ENCODE measurements at places on chromosomes 7 and 10. TPM values are rescaled to one million over a fixed set of nuclear protein-coding genes. Genes with fewer than 3 reads are reported as not detected.

DNA sequence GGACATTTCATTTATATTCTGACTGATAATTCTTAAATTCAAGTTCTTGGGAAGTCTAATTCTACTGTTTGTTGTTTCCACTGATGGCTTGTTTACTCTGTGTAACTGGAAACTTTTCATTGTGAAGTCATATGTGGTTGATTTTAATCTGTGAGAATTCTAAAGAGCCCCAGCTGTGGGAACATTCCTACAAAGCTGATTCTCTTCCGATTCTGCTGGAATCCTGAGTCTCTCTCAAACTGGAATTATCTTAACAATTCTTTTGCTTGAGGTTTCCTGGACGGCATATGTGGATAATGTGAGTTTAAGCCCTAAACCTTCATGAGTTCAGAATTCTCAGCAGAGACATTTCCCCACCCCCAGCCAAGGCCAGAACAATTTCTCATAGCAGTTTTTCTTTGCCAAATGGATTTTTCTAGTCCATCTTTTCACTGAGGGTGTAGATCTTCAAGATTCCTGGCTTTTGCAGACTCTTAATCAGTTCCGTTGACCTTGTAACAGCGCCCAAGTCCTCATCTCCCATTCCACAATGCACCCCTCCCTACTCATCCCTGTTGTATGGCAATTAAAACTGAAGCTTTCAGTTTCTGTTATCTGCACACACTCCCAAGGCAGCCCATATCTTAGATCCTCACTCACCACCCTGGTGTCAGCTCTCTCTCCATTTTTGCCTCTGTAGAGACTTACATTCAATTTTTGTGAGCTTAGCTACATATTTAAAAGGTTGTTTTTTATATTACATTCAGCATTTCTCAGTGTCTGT lies 37.6 kb downstream of the GRM8 start:
- no peak for DNase-seq

DNA sequence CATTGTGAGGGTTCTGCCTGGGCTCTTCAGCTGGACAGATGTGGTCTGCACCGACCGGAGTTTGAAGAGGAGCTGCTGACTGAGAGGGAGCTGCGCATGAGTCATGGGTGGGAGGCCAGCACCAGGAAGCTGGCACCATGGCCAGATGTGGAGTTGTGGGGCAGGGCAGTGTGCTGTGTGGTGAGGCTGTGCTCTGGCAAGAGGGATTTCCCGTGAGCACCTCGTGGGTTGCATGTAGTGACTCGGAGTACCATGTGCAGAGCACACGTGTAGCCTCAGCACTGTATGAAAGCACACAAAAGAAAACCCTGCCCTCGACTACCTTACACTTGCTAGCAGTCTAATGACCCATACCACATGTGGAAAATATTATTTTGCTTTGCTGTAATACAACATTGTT lies 103.4 kb downstream of the WNT2 start:
- no peak for DNase-seq

DNA sequence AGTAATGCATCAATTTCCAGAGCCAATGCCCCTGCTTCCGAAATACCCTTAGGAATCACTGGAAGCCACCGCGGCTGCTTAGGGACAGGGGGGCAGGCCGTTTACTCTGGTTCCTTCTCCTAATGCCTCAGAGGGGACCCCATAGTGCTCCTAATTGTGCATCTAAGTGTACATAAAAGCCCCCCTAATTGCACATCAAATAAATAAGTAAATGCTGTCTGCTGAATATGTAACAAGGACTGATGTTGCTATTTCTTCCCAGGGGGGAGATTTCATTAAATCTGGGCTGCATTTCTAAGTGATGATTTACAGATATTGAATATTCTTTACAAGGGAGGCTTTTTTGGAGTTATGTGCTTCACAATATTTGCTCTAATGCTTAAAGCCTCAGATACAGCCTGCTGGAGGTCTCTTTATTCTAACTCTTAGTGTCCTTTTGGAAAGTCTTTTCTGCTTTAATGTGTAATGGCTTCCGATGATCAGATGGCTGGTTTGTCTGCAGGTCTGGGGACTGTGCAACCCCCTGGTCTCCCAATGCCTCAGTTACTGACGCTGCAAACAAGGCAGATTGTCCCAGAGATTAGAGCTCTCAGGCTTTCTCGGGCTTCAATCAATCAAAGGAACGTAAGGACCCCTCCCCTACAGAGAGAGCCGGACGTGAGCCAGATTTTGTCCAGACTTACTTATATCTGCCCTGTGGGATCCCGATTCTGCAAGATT lies 143.0 kb downstream of the PRPF18 start:
- no peak for DNase-seq

GRCh38 chr10:110872984-110873923 lies 1.5 kb downstream of the PDCD4 start:
- DNase-seq = peak; percentile 27

KIFBP gene
- polyA plus RNA-seq = 41.6 TPM

GIMAP1 gene
- 2.4 TPM for polyA plus RNA-seq

ALOX5 gene
- polyA plus RNA-seq = 3.5 TPM
